Activated T-helper 1 cell treated with anti-CD3 and anti-CD28 coated beads, Interleukin-2, amount 50 U/mL, for 16 hours (primary cell): ENCODE measurements at places on chromosomes 1 and 21.

DNA sequence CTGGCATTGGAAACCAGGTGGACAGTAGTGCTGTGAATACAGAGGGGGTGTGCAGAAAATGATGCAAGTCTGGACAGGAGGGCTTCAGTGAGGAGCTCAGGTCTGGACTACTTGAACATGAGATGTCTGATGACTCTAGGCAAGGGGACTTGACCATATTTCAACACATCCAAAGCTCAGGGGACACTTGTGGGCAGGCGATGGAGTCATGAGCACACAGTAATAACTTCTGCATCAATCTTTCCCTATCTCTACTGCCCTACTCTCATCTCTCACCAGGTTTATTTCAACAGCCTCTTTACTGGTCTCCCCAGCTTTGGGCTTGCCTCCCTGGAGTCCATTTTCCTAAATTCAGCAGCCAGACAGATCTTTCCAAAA, 21.9 kb downstream of the FMO2 start:
- no peak for DNase-seq

DNA sequence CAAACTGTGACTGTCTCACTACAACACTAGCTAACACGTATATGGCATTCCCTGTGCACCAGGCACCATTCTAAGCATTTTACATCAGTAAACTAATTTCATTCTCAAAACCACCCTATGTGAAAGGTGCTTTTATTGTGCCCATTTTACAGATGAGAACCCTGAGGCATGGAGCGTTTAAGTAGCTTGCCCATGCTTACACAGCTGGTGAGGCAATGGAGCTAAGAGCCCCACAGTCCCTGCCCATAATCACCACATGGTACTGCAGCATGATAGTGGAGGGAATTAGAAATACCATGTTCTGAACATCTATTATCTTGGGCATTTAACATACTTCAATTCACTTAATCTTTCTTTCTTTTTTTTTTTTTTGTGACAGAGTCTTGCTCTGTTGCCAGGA, 31.1 kb upstream of the KLHDC8A start:
- no peak for DNase-seq

DNA sequence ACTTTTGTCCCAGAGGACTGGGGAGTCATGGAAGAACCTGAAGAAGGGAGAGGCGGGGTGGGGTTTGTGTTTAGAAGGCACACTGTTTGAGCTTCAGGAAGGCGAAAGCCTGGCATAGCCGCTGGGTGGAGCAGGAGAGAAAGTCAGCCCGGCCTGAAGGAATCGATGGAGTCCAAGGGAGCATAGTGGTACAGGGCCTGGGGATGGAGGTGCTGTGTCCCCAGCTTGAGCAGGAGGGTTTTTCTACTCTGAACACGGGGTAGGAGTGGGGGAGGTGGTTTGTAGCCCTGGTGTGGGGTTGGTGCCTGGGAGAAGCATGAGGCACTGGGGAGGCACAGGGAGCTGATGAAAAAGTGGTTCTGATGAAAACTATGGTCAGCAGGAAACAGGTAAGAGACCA, 4.7 kb upstream of the CCDC24 start:
- no peak for DNase-seq

GRCh38 chr1:193479187-193479586, 292.8 kb upstream of the B3GALT2 start:
- DNase-seq: peak; percentile 51

DNA sequence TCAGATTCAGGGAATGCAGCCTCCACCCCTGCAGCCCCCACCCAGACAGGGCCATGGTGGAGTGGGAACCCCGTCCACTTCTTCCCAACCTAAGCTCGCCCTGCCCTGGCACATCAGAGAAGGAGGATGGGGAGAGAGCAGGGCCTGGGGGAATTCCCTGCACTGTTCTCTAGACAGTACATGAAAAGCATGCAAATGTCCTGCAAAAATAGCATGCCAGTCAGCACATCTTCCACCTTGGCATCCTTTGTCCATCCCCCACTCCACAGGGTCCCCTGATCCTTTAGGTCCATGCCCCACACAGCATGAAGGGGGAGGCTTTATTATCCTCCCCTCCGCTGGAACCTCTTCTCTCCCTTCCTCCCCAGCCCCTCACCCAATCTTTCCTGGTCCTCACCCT, 35.0 kb upstream of the RD3 start:
- DNase-seq: no peak

- no peak for DNase-seq
These were observed at the start of gene SLAMF9 for GRCh38 chr1:159953536-159954515. Gene SLAMF9, minus strand, starts transcription at chr1:159954237. Its CDS starts 100 bp downstream, at chr1:159954137.

DNA sequence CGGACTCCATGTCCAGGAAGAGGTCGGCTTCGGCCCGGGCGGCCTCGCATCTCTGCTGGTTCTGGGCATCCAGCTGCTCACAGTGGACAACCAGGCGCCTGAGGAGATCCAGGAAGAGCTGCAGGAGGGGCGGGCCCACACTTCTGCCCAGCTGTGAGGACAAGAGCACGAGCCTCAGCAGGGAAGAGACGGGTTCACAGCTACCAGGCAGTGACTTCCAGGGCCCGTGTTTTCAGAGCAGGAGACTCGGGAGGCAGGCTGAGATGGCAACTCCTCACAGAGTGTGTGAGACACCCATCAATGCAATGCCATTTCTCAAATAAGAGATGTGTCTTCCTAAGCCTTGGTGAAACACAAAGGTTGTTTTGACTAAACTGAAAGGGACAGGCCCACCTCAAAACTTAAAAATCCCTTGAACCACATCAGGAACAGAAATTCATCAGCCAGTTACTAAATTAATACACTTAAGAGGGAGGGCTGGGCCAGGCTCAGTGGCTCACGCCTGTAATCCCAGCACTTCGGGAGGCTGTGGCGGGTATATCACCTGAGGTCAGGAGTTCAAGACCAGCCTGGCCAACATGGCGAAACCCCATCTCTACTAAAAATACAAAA, 43.4 kb downstream of the URB1 start:
- no peak for DNase-seq
